ENCODE measurements at places on chromosomes 5 and 9.

DNA sequence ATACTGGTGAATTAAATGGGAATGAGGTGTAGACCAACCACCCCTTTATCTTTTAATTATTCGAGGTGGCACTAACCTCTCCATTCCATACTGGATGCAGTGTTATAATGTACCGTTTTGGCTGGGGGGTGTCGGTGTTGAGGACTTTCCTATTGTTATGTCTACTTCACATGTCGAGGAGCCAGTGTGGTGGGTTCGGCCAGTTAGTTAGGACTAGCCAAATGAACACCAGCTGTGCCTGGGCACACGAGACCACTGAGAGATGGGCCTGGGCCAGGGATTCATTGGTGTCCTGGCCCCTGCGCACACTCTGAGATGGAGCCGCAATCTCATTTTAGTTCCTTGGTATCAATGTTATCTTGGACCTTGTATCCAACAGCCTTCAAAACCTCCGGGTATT is 186.2 kb downstream of the CACNA1B start:
- DNase-seq, result no peak

GRCh38 chr5:10892911-10893215 is 131.8 kb upstream of the DAP start:
- no peak for DNase-seq

GRCh38 chr5:76408104-76408654 is 5.1 kb downstream of the IQGAP2 start:
- DNase-seq, result no peak

DNA sequence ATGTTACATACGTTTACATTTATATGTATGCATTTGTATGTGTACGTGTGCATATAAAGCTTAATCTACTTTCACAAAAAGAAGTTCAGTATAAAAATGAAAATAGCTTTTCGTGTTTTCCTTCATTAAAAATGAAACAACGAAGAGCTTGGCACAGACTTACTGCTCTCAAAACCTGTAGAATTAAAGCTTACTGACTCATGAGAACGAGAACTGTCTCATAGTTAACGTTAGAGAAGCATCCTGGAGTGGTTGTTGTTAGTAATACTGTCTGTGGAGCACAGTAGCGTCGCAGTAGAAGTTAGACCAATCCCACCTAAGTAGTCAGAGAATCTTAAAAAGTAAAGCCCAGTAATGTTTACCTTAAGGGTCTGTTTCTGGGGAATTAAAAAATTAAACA is 1.3 kb downstream of the MAT2B start:
- DNase-seq, result no peak

DNA sequence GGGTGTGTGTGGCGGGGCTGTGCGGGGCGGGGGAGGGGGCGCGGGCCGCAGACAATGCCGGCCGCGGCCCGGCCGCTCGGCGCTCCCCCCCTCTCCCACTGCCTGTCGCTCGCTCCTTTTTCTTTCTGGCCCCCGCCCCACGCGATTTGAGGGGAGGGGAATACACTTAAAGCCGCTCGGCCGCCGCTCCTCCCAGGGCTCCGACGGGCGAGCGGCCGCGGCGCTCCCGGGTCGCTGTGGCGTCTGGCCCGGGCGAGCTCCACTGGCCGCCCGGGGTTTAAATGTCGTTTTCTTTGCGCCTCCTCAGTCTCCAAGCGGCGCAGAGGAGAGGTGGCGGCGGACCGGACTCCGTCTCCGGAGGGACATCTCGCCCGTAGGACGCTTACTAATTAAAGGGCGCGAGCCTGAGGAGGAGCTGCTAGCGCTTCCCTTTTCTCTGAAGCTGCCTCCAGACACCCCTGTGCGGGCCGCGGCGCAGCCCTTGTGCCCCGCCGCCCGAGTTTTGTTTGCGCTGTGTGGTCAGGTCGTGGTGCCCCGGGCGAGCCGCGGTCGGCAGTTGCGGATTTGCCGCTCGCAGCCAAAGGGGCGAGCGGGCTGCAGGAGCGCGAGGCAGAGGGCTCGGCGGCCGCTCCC is 1.4 kb downstream of the ZSWIM6 start:
- DNase-seq, result peak; percentile 81

DNA sequence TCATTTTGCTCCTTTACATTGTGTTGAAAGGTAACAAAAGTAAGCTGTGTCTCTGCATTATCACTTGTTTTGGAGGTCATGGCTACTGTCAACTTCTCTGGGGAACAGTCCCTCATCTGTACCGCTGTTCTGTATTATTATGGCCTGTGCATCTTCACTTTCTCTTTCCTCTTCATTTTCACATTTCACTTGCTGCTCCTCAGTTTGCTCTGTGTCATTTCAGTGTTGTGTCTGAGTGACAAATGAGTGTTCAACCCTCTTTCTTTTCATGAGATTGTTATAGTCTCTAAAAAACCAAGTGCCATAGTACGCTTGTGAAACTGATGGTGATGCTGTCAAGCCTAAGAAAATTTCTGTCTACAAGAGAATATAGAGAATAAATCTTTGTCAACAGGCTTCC is 122.0 kb upstream of the FER start:
- DNase-seq, result no peak

GRCh38 chr5:56264417-56265025 is 31.4 kb upstream of the ANKRD55 start:
- DNase-seq, result peak; percentile 84

DNA sequence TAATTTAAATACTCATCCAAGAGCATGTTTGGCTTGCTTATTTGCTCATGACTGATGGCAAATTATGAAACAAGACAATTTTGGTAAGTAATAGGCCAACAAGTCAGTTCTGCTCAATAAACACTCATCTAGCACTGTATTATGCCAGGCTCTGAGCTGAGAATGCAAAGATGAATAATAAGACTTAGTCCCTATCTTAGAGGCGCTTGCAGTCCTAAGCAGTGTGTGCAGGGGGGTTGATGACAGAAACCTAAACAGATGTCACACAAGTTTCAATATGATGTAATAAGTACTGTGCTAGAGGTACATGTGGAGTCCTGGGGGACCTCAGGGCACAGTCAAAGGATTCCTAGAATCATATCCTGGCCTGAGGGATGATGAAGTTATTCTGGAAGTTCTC is 287.6 kb upstream of the ADRA1B start:
- DNase-seq, result no peak

DNA sequence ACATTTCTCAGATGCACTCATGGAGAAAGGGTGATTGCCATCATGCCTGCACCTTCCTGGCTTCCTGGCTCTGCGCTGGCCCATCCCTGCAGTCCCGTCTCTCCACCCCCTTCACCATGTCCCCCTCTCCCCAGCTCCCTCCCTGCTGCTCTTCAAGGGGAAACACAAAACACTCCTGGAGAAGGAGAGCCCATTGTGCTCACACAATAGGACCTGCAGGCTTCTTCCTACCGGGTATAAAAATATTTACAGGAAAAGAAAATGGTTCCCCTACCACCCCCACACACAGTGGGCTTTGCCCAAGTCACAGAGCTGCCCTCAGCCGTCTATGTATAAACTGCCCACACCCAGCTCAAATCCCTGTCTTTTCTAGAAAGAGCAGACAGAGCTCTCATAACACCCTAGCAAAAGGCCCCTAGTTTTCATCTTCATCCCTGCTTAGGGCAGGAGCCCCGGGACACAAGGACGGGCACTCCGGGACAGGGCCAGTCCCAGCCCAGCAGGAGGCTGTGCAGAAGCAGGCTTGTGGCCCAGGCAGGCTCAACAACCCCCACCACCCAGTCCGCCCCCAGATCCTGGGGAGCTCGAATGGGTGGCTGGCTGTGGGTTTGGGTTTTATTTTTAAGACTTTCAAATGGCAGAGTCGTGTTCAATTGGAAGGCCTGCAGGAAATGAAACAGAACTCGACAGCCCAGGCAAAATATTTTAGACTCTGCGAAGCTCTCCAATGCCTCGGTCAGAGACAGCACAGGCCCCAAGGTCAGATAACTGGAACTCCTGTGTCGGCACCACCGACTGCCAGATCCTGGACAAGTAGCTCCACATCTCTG is 77.3 kb downstream of the LRSAM1 start:
- no peak for DNase-seq

GRCh38 chr9:121121582-121122087 is 46.9 kb downstream of the CNTRL start:
- peak; percentile 98 for DNase-seq

GRCh38 chr9:18238254-18238653 is 235.7 kb upstream of the ADAMTSL1 start:
- no peak for DNase-seq

- DNase-seq, result peak; percentile 16
Measured at GRCh38 chr9:81224166-81225081, 464.9 kb downstream of the TLE1 start.
